ENCODE measurements at places on chromosomes 7 and 10.

DNA sequence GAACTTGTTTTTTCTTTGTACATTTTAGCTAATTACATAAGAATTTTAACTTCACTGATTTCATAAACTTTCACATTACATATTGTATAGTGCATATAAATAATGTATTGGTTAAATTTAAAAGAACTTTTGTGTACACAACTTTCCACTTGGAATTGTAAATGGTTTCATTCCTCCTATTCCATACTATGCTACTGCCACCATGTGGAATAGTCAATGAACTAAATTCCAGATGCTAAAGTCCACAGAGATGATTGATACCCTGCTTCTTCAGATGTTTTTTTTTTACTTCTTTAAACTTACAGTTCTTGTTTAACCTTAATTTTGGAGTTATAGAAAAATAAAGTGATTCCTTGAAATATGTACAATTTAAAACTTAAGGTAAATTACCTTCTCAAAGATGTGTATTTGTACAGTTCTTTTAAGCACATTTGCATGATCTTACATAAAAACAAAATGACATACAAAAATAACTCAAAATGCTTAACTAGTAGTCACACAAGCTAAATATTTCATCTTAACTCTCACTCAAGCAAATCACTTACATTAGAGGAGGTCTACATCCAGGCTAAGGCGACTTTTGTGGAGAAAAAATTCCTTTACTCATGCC lies 247.6 kb upstream of the HGF start:
- no peak for DNase-seq

DNA sequence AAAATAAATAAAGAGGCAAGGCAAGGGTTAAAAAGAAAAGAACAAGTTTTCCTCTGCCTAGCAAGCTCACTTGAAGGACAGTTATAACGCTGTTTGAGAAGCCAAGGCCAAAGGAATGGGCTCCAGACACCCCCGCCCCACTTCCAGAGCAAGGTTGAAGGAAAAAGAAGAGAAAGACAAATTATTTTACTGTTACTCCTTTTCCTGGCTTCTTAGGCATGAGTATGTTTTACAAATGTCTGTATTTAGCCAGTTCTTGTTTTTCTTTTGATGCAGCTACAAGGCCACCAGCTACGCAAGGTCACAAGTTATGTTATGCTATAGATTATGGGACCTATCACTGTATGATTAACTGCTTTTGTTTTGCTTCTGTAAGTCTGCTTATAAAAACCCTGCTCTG lies 94.6 kb downstream of the ZNF22 start:
- no peak for DNase-seq

- DNase-seq = no peak
These were observed 98.0 kb upstream of the FAM171A1 start for GRCh38 chr10:15469111-15469510.

DNA sequence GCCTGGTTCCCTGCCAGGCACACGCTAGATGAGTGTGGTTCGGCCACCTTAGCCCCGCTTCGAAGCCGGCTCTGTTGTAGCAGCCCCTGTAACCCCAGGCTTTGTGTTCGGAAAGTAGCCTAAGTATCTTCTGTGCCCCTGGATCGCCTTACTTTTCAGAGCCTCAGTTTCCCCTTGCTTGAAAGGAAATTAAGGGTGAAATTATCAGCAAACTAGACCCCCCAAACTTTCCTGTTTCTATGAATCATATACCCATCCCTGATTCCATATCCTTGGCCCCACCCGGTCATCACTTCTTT lies 312 bp downstream of the PDCD11 start:
- DNase-seq = no peak

- DNase-seq = no peak
These were observed 205.5 kb downstream of the SEMA3D start for GRCh38 chr7:84981055-84981976.

DNA sequence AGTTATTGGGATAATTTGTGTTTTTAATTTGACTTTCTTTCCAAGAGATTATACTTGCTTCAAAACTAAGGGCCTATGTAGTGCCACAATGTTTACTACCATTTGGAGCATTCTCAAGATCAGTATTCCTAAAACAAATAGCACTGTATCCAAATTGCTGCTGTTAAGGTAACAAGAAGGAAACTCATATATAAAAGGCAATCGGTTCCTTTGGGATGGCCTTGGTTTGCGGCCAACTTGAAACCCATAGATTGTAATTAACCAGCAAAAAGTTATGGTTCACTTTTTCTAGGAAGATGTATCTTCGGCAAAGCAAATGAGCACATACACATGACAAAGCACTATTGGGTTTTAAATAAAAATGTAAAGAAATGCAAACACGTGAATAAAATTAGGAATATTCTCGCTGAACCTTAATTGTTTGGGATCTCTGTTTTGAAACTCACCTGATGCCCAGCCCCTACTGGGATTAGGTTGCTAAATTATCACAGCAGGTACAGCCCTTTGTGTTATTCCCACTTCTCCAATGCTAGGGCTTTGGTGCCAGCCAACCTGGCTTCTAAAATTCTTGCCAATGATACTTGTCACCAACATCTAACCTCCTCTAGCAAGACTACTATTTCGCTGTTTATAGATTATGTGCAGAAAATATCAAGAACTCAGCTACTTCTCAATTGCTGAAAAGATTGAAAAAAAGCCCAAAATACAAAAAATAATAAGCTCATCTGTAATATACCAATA lies 16.0 kb downstream of the CDNF start:
- no peak for DNase-seq

GRCh38 chr10:91681361-91682276 lies 48.7 kb upstream of the PPP1R3C start:
- no peak for DNase-seq

DNA sequence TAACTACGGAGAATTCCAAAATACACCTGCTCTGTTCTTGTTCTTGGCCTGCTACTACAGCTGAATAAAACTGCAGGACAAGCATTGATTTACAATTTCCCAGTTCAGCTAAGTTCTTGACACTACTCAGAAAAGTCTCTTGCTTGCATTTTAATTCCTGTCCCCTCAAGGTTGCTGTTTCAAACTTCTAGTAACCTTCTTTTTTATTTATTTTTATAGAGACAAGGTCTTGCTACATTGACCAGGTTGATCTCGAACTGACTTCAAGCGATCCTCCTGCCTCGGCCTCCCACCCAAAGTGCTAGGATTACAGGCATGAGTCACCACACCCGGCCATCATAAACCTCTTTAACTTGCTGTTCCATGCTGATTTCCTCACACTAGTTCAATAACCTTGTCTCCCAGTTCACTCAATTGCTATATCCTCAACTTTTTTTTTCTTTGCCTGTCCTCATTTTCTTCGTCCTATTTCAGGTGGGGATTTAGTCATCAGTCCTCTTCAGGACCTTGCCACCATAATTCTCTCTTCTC lies 79.9 kb downstream of the ARHGAP21 start:
- DNase-seq = no peak

GRCh38 chr10:63077800-63078199 lies 55.3 kb upstream of the NRBF2 start:
- no peak for DNase-seq

GRCh38 chr10:126126866-126127265 lies 230.5 kb downstream of the FANK1 start:
- no peak for DNase-seq

DNA sequence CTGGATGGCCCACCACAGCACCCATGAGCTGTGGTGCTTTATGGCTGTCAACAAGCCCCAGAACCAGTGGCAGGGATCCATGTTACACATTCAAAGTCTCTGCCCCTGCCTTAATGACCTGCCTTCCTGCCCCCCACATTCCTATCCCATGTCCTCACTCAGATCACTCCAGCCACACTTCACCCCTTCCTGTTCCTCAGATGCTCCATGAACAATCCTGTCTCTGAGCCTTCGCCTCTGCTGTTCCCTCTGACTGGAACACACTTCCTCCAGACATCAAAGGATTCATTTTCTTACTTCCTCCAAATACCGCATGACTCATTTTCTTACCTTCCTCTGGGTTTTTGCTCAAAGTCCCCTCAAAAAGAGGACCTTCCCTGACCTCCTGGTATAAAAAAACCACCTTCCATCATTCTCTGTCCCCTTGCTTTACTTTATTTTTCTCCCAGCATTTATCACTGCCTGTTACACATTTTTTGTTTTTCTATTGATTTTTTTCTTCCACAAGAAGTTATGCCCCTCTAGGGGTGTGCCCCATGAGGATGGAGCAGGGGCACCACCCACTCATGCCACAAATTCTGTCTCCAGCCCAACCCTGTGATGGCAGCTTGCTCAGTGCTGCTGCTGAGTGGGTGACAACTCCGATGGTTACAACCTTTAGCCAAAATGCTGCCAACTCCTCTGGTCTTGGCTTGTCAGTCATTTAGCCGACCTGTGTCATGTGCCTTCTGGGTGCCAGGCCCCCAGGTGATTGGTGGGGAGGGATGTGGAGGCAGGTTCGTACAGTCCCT lies 18.2 kb downstream of the COL13A1 start:
- no peak for DNase-seq

DNA sequence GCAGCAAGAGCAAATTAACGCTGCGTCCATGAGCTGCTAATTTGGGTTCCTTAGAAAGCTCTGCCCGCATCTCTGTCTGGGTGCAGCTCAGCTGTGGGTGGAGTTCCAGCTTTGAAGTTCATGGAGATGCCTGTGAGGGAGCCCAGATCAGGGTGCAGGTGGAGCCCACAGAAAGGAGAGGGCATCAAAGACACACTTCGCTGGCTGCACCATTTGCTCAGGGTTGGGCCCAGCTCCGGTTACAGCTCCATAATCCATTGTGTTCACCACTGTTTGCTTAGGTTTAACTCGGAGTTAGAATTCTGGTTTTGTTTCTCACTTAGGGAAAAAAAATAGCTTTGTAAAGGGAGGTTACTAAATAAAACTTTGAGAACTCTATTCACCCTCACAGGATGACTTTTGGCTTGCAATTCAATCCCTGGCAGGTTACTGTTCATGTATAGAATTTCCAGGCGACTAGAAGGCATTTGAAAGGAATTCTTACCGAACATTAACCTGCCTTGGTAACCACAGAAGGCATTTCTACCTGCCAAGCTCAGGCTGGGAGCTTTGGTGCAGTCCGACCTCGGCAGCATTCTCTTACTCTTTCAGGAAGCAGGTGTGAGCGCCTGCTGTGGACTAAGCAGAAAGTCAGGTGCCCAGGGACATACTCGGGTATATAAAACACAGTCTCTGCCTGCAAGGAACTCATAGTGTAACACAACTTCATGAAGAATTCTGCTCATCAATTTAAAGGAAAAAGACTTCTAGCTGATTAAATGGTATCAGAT lies 179.5 kb upstream of the RNF32 start:
- DNase-seq = no peak

DNA sequence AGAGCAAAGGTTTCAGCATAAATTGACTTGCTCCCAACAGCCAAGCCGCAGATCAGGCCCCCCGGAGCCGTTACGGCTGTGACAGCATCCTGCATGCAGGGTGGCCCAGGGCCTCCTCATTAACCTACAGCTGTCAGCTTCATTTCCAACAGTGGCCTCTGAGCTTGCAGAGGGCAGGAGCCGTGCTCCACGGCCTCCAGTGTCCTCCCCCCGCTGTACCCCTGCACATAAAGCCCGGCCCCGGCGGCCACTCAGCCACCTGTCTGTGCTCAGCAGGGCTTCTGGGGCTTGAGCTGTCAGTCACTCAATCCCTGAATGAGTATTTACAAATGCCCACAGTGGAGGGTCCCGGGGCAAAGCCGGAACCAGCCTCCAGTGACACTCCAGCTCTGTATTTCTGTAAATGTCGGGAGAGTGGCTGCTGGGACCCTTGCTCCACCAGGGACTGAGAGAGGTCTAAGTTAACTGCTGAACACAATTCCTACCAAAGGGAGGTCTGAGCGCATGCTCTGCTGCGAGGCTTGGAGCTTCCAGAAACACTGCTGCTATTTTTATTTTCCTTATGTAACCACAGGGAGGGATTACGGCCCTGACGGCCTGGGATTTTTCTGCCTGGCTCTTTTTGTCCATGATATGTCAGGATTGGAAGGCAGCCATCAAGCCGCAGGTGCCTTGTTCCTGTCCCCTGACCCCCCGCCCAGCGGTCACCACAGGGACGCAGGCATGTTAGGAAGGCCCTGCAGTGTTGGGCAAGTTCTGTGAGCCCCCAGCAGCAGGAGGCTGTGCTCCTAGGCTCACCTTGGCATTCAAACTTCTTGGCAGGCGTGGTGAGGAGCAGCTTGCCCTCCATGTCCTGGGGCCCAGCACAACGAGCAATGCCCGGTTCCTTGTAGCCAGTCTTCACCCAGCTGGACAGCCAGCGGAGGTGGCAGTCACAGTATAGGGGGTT lies 165.0 kb downstream of the SLIT1 start:
- no peak for DNase-seq

GRCh38 chr7:11373546-11374142 lies 400.0 kb downstream of the PHF14 start:
- no peak for DNase-seq

Measured in stimulated activated CD4-positive, alpha-beta T cell treated with anti-CD3 and anti-CD28 coated beads, Interleukin-4, amount 100 ng/mL, for 48 hours (primary cell).